ENCODE measurements at places on chromosomes 3 and 15.

DNA sequence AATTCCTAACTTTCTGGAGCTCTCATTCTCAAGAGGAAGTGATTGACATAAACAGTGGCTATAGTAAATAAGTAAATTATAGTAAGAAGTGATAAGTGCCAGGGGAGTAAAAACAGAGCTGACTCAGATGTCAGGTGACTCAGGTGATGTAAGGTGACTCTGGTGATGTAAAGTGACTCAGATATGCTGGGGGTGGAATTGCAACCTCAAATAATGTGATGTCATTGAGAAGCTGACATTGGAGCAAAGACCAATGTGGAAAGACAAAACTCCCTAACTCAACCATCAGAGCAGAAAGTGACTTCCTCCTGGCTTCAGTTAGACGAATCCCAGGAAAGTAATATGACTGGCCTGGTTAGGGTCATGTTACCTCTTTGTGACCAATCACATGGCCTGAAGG, 144.2 kb upstream of the SNTN start:
- no peak for DNase-seq

- DNase-seq, result no peak
These were observed 428.8 kb upstream of the C2CD4B start for GRCh38 chr15:62593681-62594399.

DNA sequence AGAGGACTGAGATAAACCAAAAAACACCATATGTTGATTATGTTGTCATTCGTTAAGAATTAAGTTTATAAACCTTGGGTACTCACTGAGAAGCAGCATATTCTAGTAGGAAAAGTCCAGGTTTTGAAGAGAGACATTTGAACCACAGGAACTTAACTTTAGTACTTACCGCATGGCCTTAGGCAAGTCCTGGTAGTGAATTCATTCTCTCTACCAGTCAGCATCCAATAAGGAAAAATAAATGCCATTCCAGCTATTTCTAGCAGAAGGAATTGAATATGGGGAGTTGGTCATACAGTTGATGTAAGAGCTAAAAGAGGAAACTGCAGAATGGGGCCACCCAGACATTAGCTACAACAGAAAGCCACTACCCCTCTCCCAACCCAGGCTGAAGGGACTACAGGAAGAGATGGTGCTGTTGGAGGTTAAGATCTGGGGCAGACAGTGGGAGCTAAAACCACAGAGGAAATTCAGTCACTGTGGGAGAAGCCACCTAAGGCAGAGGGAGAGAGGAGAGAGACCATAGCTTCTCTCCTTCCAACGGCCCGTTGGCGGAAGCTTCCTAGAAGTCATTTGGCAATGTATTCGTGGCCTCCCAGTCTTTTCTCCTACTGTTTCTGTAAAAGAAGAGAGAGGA, 133.8 kb upstream of the RARB start:
- no peak for DNase-seq

DNA sequence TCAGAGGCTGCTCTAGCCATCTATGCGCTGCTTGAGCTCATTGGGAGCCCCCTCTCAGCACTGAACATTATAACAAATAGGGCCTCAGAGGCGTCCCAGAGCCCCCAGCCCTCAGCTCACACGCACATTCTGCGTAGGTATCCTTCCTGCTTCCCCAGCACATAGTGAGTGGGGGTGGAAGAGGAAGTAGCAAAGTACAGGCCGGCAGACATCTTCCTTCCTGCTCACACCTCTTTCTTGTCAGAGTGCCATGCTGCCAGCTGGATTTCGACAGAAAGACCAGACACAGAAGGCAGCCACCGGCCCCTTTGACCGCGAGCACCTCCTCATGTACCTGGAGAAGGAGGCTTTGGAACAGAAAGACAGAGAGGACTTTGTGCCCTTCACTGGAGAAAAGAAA, 16.6 kb downstream of the TMOD2 start:
- DNase-seq, result no peak

DNA sequence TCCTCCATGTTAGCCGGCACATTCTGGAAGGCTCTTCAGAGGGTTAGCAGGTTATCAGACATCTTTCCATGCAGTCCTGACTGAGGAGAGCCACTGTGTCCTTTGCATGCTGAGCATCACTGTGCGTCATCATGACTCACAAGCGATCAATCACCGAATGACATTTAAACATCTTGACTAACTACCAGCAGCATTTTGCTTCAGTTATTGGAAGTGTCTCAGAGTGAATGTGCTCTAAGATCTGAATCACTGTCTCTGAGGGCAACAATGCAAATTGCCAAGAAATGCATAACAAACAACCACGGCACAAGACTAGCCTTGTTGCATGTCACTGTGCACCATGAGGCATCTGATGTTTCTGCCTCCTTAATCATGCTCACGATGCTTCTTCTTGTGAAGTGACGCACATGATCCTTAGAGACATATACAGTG, 18.3 kb upstream of the ATP8B4 start:
- DNase-seq, result no peak

DNA sequence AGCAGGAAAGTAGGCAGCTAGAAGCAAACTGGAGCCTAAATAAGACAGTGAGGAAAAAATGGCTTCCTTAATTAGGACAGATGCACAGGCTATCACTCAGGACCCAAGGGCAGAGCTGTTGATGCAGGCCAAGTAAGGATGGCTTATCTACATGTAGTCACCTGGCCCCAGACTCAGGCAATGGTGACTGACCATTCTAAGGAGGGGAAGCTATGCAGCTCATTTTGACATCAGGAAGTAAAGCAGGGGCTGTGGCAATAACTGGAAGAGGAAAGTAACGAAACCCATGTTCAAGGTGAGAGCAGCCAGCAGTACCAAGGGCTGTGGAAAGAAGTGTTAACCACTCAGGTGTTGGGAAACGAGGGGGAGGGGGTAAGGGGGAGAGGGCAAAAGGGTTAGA, 16.2 kb downstream of the ACAD11 start:
- no peak for DNase-seq

GRCh38 chr3:65877160-65877559, 161.6 kb downstream of the MAGI1 start:
- no peak for DNase-seq

DNA sequence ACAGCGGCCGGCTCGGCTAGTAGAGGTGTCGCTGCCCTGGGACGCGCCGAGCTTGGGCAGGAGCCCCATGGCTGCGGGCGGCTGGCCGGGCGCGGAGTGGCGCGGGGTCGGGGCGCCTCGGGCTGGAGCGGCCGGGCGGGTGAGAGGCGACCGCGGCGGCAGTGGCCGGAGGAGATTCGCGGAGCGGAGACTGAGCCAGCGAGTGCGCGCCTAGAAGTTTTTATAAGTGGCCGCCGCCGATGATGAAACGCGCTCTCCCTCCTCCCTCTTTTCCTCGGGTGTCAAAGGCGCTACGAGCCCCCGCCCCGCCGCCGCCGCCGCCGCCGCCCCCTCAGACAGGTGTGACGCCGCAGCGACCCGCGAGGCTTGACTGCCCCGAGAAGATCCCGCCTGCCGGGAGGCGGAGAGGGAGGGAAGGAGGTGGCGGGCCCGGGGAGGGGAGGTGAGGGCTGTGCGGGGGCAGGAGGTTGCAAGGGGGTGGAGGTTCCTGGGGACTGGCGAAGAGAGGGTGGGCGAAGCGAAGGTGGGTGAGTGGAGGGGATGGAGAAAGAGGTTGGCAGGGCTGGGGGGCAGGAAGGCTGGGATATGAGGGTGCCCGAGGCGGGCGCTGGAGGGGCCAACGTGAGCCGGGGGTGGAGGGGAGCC, at the start of gene SLCO2A1:
Gene SLCO2A1, minus strand, starts transcription at position 192 of the 645 bp plus-strand sequence. Its CDS starts 123 bp downstream, at position 69.
- DNase-seq, result peak; percentile 67

- no peak for DNase-seq
These were observed 147.7 kb upstream of the GALNT15 start for GRCh38 chr3:16026753-16027152.

GRCh38 chr3:4151859-4152258, 151.3 kb upstream of the SETMAR start:
- DNase-seq, result no peak

DNA sequence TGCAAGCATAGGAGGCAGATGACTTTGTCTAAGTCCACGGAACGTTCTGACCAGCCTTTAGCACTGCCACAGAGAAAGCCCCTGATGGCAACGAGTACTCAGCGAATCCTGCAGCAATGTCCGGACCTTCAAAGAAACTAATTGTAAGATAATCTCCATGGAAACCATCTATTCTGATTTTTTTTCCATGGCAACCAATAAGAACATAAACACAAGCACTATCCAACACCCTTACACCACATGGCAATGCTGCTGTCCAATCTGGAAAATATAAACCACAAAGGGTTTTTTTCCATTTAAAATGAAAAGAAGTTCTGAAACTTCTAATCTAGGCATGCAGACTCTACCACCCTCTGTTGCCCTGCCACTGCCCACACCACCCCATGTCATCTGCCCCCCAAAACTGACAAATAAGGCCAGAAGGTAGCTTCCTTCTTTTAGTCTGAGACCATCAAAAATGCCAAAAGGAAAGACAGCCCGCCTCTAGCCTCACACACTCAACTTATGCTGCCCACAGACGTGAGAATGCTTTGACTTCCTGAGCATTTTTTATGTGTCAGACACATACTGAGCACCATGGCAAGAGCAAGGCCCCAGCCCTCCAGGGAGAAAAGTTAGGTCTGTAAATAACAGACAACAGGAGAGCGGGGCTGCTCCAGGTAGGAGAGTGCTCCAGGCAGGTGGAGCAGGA, 44.5 kb downstream of the POC1A start:
- DNase-seq, result no peak

DNA sequence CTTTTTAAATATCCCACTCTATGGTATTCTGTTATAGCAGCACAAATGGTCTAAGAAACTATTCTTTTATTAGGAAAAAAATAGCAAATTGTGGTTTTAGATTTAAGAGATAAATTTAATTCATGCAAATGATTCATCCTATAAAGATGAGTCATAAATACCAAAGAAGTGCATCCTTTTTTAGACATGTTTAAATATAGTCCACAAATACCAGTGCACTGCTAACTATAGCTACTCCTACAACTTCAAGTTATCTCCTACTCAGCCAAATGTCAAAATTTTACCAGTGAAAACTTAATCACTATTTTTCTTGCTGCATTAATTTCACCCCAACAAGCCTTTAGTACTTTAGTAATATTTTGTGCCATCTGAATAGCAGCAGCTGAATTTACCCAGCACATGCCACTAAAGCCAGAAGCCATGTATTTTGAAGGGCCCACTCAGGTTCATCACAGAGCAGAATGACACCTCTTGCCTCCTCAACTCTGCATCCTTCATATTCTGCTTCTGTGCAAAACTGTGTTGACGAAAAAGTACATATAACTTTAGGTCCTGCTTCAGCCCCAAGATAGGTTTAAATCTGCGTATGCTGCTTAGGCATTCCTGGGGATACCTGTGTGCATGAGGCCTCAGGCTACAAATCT, 24.9 kb downstream of the CX3CR1 start:
- no peak for DNase-seq

DNA sequence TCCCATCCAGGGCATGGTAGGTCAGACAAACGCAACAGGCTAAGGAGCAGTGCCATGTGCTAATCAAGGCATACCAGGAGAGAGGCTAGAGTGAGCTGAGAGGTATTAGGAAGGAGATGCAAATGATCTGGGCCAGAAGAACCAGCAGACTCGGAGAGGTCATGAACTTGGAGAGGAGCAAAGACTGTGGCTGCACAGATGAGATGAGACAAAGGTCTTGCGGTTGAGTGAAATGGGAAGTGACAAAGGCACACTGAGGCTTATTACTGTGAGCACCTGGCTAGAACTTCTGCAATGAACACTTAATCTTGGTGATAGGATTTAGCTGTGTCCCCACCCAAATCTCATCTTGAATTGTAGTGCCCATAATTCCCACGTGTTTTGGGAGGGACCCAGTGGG, 380.2 kb downstream of the ULK4 start:
- no peak for DNase-seq

DNA sequence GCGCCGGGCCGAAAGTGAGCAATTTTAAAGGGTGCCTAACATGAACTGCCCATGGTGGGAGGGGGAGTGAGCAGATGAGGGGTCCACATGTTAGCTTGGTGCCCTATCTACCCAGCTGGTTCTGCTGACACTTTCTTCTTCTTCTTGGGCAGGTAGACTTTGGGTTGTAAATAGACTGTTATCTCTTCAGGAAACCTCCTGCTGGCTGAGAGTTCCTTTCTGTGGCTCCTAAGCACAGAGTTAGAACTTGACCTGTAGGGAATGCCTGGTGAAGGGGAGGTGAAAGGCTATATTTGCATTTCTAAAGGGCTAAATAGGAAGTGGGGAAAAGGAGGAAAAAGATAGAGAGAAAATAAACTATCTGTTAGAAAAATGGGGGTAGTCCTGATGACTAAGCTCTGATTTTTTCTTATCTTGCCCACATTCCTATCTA, 521.4 kb upstream of the TGFBR2 start:
- no peak for DNase-seq

- DNase-seq, result peak; percentile 71
These were observed at the start of gene C3orf80 for GRCh38 chr3:160225176-160226025. Gene C3orf80 (plus strand): TSS chr3:160225422. CDS start chr3:160225636, 214 bp downstream.

GRCh38 chr3:189947068-189947467, 173.6 kb downstream of the P3H2 start:
- no peak for DNase-seq

GRCh38 chr3:111197485-111197884, 125.9 kb downstream of the NECTIN3 start:
- DNase-seq, result no peak

GRCh38 chr15:56883088-56883487, 35.4 kb upstream of the TCF12 start:
- no peak for DNase-seq

DNA sequence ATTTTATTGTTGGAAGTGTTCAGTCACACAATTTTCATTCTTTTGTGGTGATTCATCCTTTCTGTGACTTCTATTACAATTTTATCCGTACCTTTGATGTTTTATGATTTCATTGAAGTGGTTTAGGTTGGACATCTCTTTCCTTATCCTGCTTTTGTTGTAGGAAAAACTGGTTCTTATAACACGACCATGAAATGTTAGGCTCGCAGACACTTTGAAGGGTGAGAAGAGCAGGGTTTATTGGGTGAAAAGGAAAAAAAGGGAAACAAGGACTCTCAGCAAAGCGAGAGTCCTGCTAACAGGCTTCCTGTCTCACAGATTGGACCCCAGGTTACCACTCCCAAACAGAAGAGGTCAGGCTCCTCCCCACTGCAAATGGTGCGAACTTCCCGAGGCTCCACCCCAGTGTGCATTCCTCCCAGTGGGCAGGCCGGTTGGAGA, 257.4 kb downstream of the STXBP5L start:
- no peak for DNase-seq

DNA sequence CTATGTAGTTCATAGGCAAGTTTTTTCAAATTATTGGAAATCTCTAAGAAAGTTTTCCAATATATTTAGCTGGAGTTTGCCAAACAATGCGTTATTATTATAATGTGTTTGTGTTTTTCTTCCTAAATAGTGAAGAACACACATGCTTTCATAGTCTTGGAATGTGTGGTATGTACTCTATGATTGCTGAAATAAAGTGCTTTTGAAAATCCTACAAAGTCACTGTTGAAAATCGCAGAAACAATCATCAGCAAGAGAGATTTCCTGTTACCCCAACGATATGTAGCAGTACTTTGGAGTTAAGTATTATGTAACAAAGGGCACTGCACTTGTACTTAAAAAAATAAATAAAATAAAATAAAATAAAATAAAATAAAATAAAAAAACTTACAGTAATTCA, 796.2 kb downstream of the NAALADL2 start:
- no peak for DNase-seq

- DNase-seq, result no peak
These were observed 195.7 kb downstream of the ZPLD1 start for GRCh38 chr3:102630531-102630930.

Data from right forelimb (tissue), 1 donor.